ENCODE measurements at places on chromosomes 5 and 9.

GRCh38 chr5:124932791-124933600, 186.6 kb upstream of the ZNF608 start:
- no peak for DNase-seq

DNA sequence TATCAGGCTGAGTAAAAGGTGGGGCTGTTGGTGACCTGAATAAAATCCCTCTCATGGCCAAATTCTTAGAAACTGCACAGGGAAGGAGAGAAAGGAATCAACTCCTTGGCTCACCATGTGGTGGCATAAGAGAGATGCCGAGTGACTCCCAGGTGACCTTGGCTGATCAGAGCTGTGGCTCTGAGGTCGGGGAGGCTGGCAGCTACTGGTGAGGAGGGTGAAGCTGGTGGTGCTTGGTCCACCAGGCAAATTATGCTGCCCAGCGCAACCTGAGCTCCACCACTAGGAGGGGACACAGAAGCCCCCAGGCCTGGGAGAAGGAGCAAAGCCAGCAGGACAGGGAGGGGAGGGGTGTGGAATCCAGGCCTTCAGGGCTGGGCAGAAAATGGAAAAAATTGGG, 111.2 kb upstream of the IL12B start:
- DNase-seq, result no peak

- no peak for DNase-seq
Observed at GRCh38 chr5:72608297-72608696, 101.1 kb upstream of the ZNF366 start.

DNA sequence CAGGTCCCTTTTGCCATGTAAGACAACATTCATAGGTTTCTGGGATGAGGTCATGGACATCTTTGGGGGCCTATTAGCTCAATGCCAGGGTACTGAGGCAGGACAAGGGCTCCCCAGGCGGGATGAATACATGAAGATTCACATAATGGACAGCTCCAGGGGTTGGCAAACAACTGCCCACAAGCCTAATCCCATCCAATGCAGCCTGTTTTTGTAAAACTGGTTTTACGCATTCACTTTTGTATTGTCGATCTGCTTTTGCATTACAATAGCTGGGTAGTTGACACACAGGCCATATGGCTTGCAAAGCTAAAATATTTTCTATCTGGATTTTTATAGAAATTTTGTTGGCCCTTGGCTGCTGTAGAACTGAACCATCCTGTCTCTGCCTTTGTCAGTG, 248.5 kb upstream of the PANK3 start:
- DNase-seq, result no peak

DNA sequence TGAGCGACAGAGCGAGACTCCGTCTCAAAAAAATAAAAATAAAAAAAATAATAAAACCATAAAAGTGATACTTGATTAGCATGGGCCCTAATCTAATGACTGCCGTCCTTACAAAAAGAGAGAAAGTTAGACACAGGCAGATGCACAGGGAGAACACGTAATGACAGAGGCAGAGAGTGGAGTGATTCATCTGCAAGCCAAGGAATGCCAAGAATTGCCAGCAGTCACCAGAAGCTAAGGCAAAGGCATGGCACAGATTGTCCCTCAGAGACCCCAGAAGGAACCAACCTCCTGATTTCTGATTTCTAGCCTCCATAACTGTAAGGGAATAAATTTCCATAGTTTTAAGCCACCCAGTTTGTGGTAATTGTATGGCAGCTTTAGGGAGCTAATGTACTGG, 79.6 kb upstream of the FREM1 start:
- DNase-seq, result no peak

DNA sequence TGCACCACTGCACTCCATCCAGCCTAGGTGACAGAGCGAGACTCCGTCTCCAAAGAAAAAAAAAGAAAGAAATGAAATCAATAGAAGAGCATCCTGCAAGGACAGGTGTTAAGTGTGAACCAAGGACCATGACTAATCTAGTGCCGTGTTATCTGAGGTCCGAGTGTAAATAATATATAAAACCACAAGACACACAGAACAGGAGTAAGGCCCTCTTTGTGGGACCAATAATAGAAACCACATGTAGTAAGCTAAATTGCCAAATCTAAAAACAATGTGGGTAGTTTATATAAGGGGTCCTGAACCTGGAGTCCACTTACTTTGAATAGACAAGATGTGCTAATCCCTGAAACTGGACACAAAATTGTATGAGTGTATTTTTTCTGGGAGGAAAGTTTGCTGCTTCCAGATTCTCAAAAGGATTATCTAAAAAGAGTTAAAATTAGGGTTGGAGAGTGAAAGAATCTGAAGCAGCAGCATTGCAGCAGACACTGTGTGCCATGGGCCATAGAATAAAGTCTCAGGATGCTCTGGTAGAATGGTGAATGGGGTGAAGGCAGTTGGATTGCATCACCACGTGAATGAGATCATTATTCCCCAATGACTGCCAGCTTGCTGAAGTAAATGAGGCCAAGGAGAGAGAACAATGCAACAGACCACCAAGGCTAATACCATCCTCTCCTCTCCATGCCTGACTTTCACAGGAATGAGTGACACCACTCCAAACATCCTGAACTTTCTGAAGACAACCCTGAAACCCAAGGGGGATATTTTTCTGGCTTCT, 222.7 kb downstream of the DCP2 start:
- no peak for DNase-seq

- DNase-seq, result no peak
Observed at GRCh38 chr9:105860516-105860915, 166.2 kb downstream of the TMEM38B start.

DNA sequence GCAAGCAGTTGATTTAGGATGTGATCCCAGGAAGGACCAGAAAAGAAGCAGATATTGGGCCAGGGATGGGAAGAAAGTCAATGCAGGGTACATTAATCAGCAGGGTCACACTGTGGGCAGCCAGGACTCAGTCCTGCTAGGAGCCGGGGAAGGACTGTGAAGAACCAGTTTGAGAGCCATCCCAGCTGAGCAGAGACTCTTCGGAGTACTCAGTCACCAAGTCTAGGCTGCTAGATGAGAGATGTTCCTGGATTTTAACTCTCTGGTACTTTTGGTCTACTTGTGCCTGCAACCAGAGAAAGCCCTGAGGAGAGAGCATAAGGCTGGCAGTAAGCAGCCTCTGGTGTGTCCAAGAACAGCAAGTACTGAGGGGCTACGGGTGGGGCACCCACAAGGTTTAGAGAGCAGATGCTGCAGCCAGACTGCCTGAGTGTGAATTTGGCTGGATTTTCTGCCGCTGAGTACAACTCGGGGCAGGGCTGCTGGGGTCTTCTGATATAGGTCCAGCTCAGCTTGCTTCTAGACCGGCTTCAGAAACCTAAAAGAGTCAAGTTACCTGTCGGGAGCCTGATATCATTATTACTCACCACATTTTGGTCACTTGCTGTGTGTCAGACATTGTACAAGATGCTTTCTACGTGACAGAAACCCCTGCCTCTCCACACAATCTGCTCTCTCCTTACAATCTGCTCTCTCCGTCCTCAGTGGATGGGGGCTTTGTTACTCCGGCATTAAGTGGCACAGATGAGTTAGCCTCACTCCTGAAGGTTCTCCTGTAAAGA, 250.2 kb upstream of the GAS1 start:
- DNase-seq, result no peak

GRCh38 chr9:115540091-115540490, 422.1 kb upstream of the TNC start:
- DNase-seq, result no peak

- no peak for DNase-seq
Observed at GRCh38 chr5:151121665-151122064, 35.9 kb downstream of the ANXA6 start.

GRCh38 chr5:176490301-176490700, 42.1 kb downstream of the FAF2 start:
- DNase-seq, result no peak

DNA sequence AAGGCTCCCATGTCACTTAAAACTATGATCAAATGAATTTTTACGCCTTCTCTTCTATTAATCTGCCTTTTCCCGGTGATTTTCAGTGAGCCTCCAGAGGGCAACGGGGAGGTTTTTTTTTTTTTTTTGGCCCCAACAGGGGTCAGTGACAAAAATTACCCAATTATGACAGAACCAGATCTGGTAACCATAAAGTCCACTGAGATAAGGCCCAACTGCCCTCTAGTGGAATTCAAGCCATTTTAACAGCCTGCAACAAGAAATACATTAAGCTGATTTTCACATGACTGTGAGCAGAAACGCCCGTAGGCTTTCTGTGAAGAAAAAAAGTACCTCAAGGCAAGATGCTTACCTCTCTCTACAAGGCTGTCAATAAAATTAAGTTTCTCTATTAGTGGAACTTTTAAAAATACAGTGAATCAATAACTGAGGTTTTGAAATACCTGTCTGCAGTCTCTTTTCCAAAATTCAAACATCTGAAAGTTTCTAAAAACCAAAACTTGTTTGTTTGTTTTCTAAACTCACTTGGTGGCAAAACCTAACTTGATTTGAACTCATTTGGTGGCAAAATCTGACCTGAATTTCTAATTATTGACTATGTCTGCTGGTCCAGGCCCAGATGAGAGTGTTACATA, 49.7 kb upstream of the FST start:
- no peak for DNase-seq

GRCh38 chr5:111681414-111682120, 75.4 kb downstream of the NREP start:
- DNase-seq, result no peak

DNA sequence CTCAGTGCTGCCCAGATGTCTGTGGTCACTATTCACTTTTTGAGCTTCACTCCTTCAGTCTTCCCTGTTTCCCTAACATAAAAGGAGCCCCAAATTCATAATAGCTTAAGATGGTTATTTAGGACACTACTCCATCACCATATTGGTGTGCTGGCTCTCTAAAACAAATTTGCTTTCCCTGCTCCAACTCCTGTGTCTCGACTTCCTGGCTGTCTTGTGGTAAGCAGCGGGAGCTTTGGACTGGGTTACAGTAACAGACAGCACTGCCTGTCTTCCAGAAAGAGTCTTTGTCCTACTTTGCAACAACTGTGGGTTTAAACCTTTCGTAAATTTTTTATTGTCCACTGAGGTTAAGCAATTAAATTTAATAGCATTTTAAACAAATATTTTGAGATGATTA, 389.4 kb downstream of the CDH9 start:
- peak; percentile 15 for DNase-seq

DNA sequence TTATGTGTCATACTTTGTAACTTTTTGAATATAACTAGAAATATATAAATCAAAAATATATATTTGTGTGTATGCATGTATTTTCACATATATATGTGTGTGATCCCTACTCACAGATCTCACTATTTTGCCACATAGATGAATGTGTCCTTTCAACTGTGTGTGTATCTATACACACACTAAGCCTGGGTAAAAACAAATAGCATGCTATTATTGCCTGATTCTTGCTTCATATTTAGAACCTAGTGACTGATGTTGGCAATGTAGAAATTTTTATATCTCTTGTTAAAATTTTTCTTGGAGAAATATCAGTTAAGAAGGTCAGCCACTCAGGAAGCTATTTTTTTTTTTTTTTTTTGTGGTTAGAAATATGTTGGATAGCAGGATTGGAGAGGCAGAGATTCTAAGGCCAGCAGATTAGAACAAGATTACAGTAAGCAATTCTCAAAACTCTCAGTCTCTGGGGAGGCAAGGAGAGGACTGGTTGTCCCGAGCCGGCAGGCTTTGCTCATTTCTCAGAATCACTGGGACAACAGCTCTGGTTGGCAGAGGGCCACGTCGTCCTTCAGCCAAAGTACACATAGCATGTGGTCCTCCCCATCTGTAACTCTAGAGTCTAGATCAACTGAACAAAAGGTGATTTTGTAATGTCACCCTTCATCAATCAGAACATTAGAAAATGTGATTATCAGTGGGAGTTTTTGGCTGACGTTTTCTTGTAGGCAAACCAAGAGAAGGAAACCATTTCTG, 19.7 kb downstream of the C6 start:
- DNase-seq, result no peak

DNA sequence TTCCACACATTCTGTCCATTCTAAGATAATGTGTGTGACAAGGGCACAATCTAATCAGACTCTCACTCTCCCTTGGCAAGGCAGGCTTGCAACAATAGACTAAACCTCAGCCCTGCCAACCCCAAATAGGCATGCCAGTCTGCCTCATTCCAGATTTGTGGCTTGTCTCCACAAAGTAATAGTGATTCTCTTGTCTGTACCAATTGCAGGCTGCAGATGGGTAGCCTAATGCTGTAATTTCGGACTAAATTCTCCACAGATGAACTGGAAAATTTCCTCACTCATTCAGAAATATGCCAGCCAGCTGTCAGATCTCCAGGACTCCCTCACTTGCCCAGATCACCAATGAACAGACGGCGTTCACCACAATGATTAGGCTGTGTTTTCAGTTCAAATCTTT, 413.6 kb downstream of the ELAVL2 start:
- DNase-seq, result no peak

- DNase-seq, result peak; percentile 1
Observed at GRCh38 chr5:119470851-119471451, 18.7 kb downstream of the HSD17B4 start.

GRCh38 chr9:89865357-89865756, 260.5 kb downstream of the GADD45G start:
- DNase-seq, result no peak
